ENCODE measurements at places on chromosomes 13 and 19.

DNA sequence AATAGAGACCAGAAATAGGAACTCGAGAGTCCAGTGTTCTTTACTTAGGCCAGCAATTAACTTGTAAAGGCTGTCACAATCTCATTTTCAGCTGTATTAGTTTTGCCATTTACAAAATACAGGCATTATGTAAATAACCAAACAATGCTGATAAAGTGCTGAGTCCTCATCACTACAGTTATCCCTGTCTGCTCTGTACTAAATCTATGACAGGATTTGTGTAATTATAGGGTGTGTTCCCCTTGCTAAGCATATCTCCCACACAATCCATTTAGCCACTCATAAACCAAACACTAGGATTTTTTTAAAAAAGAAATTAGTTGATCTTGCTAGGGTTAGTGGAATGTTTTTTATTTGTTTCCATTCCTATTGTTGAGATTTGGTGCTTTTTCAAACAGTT lies 23.2 kb downstream of the PDX1 start:
- no peak for DNase-seq

- DNase-seq = peak; percentile 91
Measured at GRCh38 chr19:7680606-7681339, at the start of gene TRAPPC5. TSS of gene TRAPPC5 (plus strand) at chr19:7680833. CDS start at chr19:7682254, 1,421 bp downstream.

DNA sequence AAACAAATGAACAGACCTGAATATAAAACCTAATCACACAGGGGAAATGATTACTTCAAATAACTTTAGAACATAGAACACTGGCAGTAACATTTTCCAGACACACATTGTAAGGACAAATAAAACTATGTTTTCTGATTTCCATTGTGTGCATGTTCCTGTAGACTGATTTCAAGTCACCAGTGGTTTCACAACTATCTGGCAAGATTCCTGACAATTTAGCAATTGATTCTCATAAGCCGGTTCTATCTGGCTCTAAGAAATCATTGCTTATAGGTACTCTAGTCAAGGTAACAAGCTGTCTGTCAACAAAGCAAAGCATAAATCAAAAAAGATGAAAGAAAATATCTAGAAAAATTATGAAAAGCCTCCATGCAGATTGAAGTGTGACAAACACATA lies 19.6 kb upstream of the PCCA start:
- no peak for DNase-seq

GRCh38 chr13:107342747-107343146 lies 774.8 kb upstream of the ARGLU1 start:
- no peak for DNase-seq

- DNase-seq = no peak
Measured at GRCh38 chr13:77480066-77480465, 55.4 kb upstream of the SCEL start.

DNA sequence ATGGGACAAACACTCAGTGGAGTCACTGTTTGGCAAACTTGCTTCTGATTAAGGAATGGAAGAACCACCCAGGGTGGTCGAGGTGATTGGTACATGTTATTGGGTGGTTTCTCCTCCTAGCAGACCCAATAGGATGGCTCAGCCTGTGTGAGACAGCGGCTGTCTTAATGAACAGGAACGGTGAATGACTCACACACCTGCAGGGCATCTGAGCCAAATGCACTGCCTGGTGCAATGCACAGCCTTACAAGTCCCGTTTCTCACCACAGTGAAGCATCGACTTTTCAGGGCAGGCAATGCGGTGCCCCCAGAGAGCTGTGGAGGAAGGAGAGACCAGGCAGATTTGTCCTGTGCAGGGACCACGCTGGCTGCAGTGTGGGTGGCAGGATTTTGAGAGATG lies 238.5 kb downstream of the FGF9 start:
- DNase-seq = no peak

GRCh38 chr19:17803264-17803896 lies 8.4 kb downstream of the B3GNT3 start:
- DNase-seq = no peak

- no peak for DNase-seq
Measured at GRCh38 chr13:99628442-99628841, 127.2 kb downstream of the TM9SF2 start.

- DNase-seq = no peak
Measured at GRCh38 chr19:46173886-46174480, 25.9 kb downstream of the IGFL2 start.

DNA sequence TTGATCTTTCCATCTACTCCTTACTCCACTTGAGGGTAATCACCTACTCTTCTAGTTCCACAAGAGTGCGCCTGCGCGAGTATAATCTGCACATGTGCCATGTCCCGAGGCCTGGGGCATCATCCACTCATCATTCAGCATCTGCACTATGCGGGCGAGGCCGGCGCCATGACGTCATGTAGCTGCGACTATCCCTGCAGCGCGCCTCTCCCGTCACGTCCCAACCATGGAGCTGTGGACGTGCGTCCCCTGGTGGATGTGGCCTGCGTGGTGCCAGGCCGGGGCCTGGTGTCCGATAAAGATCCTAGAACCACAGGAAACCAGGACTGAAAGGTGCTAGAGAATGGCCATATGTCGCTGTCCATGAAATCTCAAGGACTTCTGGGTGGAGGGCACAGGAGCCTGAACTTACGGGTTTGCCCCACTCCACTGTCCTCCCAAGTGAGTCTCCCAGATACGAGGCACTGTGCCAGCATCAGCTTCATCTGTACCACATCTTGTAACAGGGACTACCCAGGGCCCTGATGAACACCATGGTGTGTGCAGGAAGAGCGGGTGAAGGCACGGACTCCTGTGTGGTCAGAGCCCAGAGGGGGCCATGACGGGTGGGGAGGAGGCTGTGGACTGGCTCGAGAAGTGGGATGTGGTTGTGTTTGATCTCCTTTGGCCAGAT lies 2.7 kb upstream of the KLK2 start:
- no peak for DNase-seq

DNA sequence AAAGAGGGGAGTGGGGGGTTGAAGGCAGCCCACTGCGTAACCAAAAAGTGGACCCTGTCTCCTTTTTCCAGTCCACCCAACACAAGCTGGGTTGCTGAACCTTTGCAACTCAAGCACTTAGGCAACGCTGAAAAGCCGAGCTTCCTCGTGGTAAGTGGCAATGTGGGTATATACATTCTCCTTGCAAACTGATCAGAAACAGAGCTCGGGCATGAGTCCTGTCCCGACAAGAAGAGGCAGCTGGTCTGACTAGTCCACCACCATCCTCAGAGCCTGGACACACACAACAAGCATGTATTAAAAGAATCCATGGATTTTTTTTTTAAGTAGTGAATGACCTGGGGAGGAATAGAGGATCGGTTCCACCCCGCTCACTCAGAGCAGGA lies 240.6 kb upstream of the ZNF507 start:
- DNase-seq = no peak

GRCh38 chr13:40318366-40318765 lies 348.1 kb downstream of the FOXO1 start:
- no peak for DNase-seq

GRCh38 chr19:48695743-48696352 lies at the start of gene FUT2:
TSS of gene FUT2 (plus strand) at chr19:48695971. CDS start at chr19:48702957, 6,986 bp downstream.
- DNase-seq = no peak

DNA sequence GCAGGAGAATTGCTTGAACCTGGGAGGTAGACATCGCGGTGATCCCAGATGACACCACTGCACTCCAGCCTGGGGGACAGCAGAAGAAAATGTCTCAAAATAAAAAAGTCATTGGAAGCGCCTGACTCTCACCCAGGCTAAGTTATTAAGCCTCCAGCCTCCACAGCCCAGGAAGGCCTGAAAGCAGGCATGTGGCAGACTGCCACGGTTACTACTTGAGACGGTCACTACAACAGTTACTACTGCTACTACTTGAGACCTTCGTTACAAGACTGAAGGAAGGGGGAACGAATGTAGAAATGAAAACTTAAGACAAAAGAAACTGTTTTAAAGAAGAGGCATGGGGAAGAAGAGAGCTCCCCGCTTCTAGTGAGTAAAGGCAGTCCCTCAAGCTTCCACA lies 9.6 kb downstream of the PRR22 start:
- DNase-seq = no peak

DNA sequence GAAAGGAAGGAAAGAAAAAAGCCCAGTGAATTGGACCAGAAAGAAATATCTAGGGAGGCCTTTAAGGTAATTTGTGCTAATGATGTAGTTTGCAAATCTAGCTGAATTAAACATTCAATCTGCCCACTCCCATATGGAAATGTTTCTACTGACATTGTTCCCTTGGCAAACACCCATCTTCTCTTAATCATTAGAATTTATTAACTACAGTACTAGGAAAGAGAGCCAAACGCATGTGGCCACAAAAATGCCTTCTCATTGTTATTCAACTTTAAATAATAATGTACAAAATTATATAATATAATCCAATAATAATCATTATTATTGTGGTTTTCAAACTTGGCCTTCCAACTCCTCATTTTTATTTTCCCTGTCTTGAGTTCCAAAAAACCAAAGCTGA lies 234.7 kb downstream of the NHLRC3 start:
- no peak for DNase-seq

- DNase-seq = no peak
Measured at GRCh38 chr13:110341445-110342244, 34.6 kb downstream of the COL4A2 start.

GRCh38 chr13:83547043-83547442 lies 335.2 kb downstream of the SLITRK1 start:
- DNase-seq = no peak

DNA sequence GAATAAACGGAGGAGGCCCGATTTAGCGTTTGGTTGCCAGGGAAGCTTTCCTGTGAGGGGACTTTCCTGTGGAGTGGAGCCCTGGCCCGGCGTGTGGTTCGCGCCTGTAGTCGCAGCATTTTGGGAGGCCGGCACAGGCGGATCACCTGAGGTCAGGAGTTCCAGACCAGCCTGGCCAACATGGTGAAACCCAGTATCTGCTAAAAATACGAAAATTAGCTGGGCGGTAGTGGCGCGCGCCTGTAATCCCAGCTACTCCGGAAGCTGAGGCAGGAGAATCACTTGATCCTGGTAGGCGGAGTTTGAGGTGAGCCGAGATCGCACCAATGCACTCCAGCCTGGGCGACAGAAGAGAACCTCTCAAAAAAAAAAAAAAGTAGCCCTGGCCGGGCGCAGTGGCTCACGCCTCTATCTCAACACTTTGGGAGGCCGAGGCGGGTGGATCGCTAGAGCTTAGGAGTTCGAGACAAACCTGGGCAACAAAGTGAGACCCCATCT lies 6.9 kb downstream of the KANK3 start:
- no peak for DNase-seq

GRCh38 chr13:94537740-94538630 lies 58.0 kb downstream of the TGDS start:
- DNase-seq = no peak

DNA sequence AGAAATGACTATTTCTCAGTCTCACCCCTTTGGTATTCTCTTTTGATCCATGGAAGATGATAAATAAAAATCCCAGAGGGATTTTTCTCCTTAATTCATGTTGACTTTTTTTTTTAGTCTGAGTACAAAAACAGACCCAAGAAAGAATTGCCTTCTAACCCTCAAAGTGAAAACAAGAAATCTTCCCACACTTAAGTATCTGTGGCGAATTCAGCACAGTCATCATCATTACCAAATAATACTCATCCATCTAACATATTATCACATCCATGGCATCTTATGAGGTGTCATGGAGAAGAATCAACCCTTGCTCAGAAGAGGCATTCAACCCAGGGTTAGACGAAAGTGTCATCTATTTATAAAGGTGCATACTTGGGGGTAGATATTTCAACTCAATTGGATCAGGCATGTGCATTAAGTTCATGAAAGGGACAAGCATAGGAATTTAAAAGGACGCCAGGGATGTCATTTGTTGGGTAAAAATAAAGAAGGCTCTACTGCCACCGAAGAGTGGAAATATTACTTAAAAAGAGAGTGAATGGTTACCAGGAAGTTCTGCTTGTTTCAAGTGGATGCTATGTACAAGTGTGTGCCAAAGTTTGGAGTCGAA lies 101.9 kb downstream of the FLT1 start:
- no peak for DNase-seq

DNA sequence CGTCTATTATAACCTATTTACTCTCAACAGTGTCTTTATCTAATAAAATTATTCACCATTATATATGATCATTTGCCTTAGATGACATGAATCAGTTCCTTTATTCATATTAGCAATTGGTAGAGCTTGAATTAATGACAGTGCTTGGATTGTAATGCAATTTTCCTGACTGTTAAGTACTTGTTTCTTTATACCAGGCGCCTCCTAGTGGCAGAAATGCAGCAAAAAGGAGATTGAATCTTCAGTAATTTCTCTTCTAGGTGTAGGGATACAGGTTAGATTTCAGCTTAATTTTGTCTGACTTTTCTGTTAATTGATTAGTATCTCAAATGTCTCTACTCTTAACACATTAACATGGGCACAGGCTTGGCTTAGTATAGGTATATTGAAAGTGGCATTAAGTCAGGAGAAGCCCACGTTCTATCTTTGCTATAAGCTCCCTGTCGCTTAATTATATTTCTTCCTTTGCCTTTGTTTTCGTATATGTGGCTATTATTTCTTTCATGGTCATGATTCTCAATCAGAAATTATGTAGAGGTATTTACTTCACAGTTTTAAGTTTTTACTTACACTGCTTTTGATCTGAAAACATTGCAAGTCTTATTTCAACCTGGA lies 9.1 kb upstream of the LHFPL6 start:
- DNase-seq = peak; percentile 46

- no peak for DNase-seq
Measured at GRCh38 chr13:23288564-23288963, 107.8 kb downstream of the SGCG start.

GRCh38 chr13:97185291-97185690 lies 36.8 kb upstream of the MBNL2 start:
- no peak for DNase-seq

GRCh38 chr19:13120817-13121216 lies 2.8 kb downstream of the NACC1 start:
- DNase-seq = no peak

DNA sequence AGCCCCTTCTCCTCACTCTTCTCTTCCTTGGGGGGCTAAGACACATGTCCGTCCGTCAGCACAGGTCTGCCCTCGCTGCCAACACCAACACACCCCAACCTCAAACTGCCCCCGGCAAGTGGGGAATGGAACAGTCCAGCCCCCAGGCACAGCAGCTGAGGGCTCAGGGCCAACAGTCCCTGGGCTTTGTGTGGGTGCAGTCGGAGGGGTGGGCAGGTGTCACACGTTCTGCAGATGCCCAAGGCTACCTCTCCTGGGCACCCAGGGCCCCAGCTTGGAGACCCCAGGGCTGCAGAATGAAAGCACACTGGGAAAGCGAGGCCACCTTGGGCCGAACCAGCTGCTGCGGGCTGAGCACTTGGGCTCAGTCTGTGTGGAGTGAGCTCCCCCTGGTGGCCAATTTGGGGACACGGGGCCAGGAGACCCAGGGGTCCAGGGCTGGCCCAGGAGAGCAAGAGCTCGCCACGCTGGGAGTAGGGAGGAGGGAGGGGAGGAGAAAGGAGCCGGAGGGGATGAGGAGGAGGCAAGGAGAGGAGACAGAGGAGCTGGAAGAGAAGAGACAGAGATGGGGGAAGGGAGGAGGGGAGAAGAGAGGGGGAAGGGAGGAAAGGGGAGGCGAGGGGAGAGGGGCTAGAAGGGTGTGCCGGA lies 14.0 kb upstream of the ATP8B3 start:
- peak; percentile 94 for DNase-seq

Measured in GM13976 (cell line).